ENCODE measurements at places on chromosomes 13 and 19.

- DNase-seq = peak; percentile 71
Measured at GRCh38 chr19:33052352-33052972, 12.2 kb downstream of the RHPN2 start.

DNA sequence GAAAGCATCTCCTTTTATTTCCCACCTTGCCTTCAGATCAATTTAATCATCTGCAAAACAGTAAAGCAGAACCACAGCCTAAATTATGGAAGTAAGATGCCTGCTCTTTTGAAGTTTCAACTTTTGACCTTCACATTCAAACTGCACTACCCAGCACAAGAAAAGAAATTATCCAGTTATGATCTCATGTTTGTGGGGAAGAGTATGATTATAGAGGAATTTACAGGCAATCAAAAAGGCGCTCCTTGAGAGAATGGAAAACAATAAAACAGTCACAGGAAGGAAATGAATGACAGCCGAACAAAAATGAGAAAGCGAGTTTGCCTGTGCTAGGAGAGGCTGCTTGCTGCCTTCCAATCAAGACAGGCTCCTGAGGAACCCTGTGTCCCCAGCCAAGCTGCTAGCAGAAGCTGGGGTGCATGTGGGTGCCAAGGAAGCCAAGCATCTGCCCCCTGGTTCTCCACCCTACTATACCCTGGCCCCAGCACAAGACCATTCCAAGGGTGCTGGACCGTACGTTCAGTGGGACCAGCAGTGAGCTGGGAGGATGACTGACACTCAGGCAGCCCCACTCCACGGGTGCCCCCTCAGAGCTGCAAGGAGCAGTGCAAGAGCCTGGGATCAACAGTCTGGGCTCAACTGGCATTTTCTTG is 47.8 kb downstream of the PEPD start:
- DNase-seq = no peak

DNA sequence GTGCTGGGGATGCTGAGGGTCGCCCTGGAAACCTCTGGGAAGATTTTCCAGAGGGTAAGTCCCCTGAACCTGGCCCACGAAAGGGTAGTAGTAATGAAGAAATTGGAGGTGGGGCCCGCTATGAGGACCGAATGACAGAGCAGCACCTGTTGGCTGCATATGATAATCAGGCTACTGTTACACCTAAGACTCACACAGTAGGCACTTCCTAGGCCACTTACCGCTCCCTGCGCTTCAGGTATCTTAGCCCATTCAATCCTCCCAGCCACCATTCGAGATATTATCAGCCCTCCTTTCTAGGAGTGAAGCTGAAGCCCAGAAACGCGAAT is 4.3 kb upstream of the LRFN3 start:
- no peak for DNase-seq

DNA sequence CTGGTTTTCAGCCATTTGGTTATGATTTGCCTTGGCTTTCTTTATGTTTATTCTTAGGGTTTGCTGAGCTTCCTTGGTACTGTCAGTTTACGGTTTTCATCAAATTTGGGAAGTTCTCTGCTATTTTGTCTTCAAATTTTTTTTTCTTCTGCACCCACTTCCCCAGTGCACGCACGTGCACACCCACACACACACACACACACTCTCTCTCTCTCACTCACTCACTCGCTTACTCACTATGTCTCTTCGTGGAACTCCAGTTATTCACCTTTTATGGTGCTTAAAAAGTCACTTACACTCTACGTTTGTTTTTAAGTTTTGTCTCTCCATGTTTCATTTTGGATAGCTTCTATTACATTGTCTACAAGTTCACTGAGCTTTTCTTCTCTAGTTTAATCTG is 7.1 kb downstream of the AKAP11 start:
- no peak for DNase-seq

GRCh38 chr19:4456476-4456842 is 1.1 kb downstream of the UBXN6 start:
- peak; percentile 54 for DNase-seq

GRCh38 chr19:15398501-15399233 is 19.1 kb upstream of the AKAP8 start:
- DNase-seq = no peak

- DNase-seq = no peak
Measured at GRCh38 chr13:67156723-67157060, 73.4 kb downstream of the PCDH9 start.

DNA sequence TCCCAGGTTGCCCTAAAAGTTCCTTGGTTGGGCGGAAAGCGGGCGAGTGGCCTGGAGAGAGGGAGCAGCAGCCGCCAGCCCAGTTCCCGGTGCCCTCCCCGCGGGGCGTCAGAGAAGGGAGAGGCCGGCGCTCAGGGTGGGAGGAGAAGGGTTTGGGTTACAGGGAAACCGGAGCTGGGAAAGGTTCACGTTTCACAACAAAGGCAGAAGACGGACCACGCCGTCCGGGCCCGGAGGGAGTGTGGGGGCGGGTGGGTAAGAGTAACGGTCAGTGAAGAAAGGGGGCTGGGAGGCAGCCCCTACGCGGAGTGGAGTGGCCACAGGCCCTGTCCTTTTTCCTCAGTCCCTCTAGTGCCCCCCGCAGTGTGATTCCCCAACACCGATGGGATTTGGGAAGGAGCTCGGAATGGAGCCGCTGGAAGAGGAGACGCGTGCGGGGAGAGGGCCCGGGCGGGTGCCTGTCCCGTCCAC is 1.6 kb downstream of the SIX5 start:
- DNase-seq = peak; percentile 62

DNA sequence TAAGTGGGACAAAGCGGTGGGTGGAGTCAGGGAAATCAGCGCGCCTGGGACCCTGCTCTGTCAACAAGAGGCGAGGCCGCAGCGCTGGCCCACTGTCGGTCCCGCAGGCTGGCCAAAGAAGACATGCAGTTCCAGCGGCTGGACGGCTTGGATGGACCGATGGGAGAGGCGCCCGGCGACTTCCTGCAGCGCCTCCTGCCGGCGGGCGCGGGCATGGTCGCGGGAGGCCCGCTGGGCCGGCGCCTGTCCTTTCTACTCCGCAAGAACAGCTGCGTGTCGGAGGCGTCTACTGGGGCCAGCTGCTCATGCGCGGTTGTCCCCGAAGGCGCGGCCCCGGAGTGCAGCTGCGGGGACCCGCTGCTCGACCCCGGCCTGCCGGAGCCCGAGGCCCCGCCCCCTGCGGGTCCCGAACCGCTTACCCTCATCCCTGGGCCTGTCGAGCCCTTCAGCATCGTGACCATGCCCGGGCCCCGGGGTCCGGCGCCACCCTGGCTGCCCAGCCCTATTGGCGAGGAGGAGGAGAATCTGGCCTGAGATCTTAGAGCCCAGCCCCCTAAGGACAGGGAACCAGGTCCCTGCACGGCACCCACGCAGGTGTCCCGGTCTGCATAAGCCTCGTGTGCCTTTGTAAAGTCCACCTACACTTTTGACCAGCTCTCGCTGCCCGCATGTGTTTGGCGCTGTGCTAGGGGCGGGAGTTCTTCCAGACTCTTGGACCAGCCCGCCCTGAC is 6.1 kb downstream of the BEST2 start:
- peak; percentile 40 for DNase-seq

- DNase-seq = no peak
Measured at GRCh38 chr13:102978168-102978567, 88.0 kb downstream of the SLC10A2 start.

DNA sequence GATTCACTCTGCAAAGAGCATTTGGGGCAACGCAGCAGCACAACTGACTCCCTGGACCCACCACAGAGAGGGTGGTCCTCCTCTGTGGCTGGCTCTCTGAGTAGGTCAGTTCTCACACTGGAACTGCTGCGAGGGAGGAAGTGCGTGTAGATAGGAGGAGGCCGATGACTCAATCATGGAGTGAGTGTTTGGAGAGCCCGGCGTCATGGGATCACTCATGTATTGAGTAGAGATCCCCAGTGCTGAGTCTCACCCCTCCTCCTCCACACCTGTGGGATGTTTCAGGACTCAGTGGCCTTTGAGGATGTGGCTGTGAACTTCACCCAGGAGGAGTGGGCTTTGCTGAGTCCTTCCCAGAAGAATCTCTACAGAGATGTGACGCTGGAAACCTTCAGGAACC is 8.9 kb downstream of the ZNF101 start:
- DNase-seq = no peak

GRCh38 chr19:6233056-6233826 is 46.5 kb downstream of the MLLT1 start:
- no peak for DNase-seq

DNA sequence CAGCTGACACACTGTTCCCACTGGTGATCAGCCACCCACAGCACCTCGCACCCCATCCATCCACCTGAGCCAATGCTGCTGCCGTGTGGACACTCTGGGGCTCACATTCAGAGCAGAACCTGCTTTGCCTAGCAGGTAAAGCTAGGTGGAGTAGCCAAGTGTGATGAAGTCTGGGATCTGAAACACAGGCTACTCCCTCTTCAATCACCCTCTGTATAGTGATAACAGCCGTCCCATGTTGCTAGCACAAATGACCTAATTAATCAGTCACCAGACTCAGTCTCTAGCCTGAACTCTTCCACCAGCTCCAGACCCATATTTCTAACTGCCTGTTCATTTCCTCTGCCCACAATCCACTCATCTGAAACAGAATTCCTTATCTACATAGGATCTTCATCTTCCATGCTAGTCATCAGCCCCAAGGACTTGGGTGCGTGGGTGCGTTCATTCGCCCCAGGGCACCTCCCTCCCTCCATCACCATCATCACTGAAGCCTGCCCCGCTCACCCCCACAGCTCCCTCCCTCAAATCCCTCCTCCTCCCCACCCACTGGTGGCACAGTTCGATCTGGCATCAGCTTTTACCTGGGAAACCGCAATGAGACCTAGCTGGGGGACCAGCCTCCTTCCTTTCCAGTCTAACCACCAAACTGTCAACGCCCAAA is 19.8 kb downstream of the STK24 start:
- DNase-seq = no peak

- peak; percentile 12 for DNase-seq
Measured at GRCh38 chr13:62119739-62120700, 704.4 kb upstream of the PCDH20 start.

DNA sequence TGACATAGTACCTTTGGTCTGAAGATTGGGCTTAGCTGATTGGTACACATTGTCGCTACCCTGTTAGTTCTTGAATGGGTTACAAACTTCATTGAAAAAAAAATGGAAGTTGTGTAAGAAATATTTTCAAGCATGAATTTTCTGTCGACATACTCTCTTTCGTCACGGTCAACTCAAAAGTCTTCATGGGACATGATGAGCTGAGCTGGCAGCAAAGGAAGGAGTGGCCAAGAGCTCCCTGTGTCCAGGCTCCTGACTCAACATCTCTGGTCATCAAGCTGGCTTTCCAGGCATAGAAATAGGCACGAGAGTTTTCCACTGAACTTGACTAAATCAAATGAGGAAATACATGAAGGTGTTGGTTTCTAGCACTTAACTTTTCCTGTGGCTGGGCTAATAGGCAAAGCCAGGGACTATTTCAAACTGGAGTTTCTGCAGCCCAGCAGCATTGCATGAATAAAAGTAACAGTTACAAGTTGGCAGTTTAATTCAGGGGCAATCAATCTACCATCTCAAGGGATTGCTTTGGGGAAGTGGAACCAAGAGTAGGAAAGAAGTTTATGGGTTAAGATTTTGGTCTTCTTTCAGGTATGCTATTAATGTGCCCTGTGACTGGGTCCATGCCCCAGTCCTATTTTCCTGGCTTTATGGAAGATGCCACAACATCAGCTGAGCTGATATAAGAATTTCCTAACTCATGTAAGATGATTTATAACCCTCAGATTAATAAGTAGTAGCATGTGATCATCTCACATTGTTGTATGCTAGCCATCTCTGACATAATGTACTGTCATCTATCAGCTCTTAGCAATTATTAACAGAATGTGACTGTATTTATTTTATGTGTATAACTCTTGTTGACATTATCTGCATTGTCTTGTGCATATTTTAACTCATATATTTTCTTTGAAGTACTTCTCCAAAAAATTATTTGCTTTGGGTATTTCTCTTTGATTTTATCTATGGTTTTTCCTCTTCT is 385.8 kb downstream of the DLEU7 start:
- DNase-seq = no peak

GRCh38 chr13:51590231-51590970 is 6.1 kb downstream of the WDFY2 start:
- no peak for DNase-seq

GRCh38 chr13:28357911-28358433 is 137.0 kb downstream of the FLT1 start:
- DNase-seq = no peak

DNA sequence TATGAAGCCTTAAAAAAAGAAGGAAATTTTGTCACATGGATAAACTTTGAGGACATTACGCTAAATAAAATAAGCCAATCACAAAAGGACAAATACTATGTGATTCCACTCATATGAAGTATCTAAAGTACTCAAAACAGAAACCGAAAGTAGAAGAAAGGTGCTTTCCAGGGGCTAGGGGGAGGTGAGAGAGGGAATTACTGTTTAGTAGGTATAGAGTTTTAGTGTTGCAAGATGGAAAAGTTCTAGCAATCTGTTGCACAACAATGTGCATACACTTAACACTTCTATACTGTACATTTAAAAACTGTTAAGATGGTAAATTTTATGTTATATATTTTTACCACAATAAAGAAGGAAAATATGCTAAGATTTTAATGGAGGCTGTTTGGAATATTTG is 83.0 kb downstream of the POLR1D start:
- DNase-seq = no peak

DNA sequence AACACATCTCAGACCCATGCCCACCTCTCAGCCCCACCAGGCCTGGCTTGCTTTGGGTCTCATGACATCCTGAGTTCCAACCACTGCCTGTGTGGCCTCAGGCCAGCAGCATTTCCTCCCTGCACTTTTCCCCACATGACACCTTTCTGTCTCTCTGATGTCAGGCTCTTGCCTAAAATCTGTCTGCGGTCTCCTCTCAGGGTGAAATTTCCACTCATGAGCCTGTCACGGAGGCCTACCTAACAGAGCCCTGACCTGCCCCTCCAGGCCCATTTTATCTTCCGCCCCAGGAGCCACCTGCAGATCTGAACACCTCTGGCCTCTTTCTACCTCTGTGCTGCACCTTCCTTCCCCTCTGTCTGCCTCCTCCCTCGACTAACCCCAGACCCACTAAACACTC is 93.5 kb downstream of the ZDHHC20 start:
- no peak for DNase-seq

- DNase-seq = no peak
Measured at GRCh38 chr19:58557221-58558065, 968 bp downstream of the UBE2M start.

Measured in bronchial epithelial cell (primary cell).